ENCODE measurements at places on chromosomes 5 and 9.

DNA sequence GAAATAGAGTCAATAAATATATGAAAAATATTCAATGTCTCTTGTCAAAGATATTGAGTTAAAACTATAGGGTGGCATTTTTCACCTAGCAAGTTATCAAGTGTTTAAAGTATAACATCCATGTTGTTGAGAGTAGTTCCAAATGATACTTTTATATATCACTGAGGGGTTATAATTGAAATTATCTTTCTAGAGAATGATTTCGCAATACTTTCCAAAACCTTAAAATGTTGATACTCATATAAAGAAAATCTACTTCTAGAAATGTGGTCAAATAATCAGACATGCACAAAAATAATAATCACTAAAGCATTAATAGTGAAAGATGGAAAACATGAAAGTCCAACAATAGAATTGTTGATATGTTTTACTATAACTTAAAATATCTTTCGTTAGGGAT lies 50.1 kb downstream of the OXCT1 start:
- no peak for DNase-seq
- H3K4me1 ChIP-seq: no peaks in the 10 kb centered on the region
- no peak overlapping the region for H3K4me3 ChIP-seq
- no peak overlapping the region for H3K27ac ChIP-seq
- H3K27me3 ChIP-seq: no peaks in the 10 kb centered on the region

DNA sequence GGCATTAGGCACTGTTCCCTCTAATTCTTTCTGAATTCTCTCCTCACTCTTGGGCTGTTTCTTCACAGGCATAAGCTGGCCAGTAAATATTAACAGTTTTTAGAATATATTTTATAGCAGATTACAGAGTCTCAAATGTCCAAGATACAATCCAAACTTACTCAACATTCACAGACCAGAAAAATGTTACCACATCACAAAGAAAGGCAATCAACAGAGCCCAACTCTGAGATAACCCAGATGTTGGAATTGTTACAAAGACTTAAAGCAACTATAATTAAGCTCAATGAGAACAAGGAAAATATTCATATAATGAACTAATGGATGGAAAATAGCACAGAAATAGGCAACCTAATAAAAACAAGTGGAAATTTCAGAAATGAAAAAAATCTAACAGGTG lies 401.1 kb upstream of the RGMB start:
- no peak overlapping the region for H3K27ac ChIP-seq
- no peaks in the 10 kb centered on the region for H3K27me3 ChIP-seq

DNA sequence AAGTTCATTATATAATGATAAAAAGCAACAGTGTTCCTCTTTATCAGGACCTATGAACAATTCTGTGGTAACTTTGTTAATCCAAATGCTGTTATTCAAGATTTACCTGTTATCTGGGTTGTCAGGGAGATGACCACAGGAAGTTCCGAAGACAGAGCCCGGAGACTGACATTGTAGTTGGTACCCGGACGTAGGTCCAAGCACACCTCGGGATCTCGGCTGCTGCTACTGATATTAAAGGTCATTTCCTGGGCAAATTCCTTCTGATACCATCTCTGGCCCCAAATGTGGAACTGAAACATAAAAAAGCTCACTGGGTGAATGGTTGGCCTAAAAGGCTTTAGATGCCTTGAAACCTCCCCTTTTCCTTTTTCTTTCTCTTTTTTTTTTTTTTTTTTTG lies 96.7 kb downstream of the SUSD1 start:
- peaks cover 4% of the 10 kb centered on the region for H3K36me3 ChIP-seq
- no peak overlapping the region for H3K4me3 ChIP-seq
- DNase-seq: no peak
- H3K4me1 ChIP-seq: no peaks in the 10 kb centered on the region
- no peak overlapping the region for H3K27ac ChIP-seq

DNA sequence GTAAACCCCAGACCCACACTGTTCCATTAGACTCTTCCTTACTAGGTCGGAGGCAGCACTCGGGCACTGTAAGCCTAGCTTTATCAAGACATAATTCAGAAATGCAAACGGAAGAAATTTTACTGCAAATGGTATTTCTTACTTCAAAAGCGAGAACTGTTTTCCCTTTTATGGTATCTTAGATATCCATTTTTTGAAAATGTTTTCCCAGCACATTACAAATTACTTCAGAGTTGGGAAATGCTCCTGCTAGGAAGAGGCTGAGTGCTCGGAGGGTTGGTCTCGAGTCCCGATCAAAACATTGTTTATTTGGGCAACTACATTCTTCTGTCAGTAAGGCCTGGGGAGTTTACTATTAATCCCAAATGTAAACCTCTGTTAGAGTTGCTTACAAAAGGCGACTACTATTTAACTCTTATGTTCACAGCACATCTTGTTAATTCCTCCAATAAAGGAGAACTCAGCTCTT lies 332.9 kb downstream of the CWC27 start:
- no peak for DNase-seq
- no peak overlapping the region for H3K4me3 ChIP-seq
- no peaks in the 10 kb centered on the region for H3K4me1 ChIP-seq
- H3K27ac ChIP-seq: peak overlapping the region; percentile 84

DNA sequence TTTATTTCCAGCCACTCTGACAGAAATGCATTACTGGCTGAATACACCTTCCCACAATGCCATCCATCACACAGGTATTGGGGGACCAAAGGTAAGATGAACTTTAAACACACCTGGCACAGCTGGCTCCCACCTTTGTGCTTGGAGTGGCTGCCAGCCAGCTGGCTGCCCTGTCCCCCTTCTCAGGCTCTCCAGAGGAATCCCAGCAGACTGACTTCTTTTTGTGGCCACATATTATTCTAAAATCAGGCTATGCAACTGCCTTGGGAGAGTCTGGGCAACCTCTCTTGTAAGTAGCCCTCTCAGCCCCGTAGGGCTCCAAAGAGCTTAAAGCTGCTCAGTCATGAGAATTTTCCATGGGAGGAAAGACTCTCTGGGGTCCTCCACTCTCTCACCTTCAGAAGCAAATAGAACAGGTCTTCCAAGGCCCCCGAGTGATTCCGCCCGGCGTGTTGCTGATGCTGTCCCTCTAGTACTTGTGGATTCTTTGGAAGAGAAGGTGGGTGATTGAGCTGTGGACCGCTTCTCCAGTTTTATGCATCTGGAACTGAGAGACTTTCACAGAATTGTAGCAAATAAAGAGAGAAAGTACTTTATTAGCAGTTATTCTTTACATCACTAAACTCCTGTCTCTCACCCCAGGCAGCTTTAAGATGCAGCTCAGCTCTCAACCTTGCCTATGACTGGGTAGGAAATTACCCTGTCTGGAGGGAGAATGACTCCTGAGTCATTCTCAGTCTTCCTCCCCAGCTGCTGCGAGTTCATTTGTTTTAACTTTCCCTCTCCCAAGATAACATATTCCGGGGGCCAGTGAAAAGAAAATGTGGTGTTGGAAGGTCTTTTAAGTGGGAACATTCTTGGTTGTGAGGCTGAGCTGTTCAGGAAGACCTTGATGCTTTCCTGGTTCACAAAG lies 159.4 kb upstream of the PITX1 start:
- H3K27me3 ChIP-seq: no peaks in the 10 kb centered on the region
- H3K4me3 ChIP-seq: no peak overlapping the region
- no peak for DNase-seq
- H3K36me3 ChIP-seq: no peaks in the 10 kb centered on the region
- H3K27ac ChIP-seq: no peak overlapping the region

GRCh38 chr5:55582256-55582655 lies 47.5 kb upstream of the PLPP1 start:
- no peak for DNase-seq
- no peak overlapping the region for H3K27ac ChIP-seq
- H3K4me3 ChIP-seq: no peak overlapping the region

DNA sequence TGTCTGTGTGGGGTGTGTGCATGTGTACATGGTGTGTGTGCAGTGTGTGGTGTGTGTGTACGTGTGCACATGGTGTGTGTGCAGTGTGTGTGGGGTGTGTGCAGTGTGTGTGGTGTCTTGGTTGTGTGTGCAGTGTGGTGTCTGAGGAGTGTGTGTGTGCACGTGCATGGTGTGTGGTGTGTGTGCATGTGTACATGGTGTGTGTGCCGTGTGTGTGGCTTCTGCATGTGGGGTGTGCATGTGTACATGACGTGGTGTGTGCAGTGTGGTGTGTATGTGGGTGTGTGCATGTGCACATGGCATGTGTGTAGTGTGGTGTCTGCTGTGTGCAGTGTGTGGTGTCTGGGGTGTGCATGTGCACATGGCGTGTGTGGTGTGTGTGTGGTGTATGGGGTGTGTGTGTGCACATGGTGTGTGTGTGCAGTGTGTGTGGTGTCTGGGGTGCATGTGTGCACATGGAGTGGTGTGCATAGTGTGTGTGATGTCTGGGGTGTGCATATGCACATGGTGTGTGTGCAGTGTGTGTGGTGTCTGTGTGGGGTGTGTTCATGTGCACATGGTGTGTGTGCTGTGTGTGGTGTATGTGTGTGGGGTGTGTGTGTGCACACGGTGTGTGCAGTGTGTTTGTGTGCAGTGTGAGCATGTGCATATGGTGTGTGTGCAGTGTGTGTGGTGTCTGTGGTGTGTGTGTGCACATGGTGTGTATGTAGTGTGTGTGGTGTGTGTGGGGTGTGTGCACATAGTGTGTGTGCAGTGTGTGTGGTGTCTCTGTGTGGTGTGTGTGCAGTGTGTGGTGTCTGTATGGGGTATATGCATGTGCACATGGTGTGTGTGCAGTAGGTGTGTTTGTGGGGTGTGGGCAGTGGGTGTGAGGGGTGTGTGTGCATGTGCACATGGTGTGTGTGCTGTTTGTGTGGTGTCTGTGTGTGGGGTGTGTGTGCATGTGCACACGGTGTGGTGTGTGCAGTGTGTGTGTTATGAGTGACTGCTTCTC lies 40.6 kb upstream of the ZNG1F start:
- H3K36me3 ChIP-seq: no peaks in the 10 kb centered on the region
- H3K4me1 ChIP-seq: no peaks in the 10 kb centered on the region
- H3K27me3 ChIP-seq: no peaks in the 10 kb centered on the region
- no peak overlapping the region for H3K27ac ChIP-seq
- no peak overlapping the region for H3K4me3 ChIP-seq

DNA sequence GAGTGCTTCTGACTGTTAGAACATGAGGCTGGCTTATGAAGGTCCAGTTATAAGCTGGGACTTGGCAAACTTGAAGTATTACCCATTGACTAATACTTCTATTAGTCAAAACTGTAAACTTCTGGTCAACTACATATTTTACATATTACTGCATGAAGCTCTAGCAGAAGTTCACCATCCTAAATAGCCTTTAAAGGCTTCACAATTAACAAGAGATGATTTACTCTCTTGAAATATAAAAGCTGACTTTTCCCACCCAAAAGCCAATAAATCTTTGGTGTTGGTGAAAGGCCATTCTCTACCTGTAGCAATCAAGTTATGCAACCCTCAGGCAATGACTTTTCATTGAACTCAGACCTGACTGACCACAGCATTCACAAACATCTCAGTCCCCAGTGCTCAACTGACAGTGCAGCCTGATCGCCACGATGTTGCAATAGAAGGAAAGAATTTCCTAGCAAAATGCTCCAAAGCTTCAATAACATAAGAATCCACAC lies 345.6 kb downstream of the EBF1 start:
- peak overlapping the region; percentile 7 for H3K27ac ChIP-seq
- no peaks in the 10 kb centered on the region for H3K36me3 ChIP-seq
- H3K27me3 ChIP-seq: no peaks in the 10 kb centered on the region
- no peak for DNase-seq

DNA sequence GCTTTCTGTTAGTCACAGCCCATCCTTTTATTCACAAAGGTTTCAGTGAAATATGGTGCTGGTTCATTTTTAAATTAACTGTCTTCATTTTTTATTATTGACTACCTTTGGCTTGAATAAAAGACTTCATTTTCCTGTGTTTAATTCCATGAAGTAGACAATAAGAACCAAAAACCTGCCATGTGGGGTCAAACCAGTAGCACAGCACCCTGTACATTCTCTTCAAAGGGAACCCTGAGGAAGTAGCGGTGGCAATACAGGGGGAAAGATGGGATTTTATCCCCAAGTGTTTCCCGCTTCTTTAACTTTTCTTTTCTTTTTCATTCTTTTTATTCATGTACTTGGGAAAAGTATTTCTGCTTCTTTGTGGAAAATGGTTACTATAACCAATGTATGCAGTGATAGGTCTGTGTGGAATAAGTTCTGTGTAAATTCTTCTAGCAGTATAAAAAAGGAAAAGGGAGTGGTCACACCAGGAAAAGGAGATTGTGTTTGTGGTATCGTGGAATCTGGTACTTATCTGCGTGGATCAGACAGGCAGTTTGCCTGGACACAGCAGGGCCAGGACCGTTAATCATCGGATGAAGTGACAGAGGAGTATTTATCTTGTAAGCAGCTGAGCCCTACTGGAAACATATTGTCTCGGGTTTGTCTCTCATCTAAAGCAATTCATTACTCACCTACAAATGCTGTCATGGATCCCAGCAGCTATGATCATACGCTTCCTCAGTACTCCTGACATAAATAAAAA lies 94.2 kb downstream of the PPIC start:
- no peak for DNase-seq
- H3K36me3 ChIP-seq: no peaks in the 10 kb centered on the region
- H3K27me3 ChIP-seq: no peaks in the 10 kb centered on the region

GRCh38 chr5:149435660-149436059 lies 56.6 kb upstream of the IL17B start:
- DNase-seq: no peak
- peaks cover 1% of the 10 kb centered on the region for H3K36me3 ChIP-seq
- no peaks in the 10 kb centered on the region for H3K27me3 ChIP-seq
- no peak overlapping the region for H3K4me3 ChIP-seq

DNA sequence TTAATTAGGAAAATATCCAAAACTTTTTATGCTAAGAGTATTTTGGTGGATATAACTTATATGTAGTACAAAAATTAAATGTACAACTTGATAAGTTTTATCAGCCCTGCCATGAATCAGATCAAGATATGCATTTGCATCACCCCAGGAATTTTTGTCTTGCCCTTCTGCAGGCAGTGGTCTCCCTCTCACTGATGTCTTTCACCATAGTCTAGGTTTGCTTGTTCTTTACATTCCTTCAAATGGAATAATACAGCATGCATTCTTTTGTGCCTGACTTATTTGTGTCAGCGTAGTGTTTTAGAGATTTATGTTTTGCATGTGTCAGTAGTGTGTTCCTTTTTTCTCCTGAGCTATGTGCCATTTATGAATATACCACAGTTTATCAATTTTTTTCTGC lies 36.4 kb downstream of the RNF180 start:
- no peak for DNase-seq
- H3K4me3 ChIP-seq: no peak overlapping the region
- no peaks in the 10 kb centered on the region for H3K4me1 ChIP-seq
- H3K27me3 ChIP-seq: no peaks in the 10 kb centered on the region
- H3K36me3 ChIP-seq: peaks cover 4% of the 10 kb centered on the region

DNA sequence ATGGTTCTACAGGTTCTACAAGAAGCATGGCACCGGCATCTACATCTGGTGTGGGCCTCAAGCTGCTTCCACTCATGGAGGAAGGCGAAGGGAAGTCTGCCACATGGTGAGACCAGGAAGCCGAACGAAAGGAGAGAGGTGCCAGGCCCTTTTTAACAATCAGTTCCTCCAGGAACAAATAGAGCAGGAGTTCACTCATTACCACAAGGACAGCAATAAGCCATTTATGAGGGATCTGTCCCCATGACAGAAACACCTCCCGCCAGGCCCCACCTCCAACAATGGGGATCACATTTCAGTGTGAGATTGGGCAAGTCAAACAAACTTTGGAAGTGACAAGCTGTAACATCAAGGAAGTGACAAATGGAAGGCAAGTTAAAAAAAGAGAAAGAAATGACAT lies 95.5 kb upstream of the PTPN3 start:
- H3K4me3 ChIP-seq: no peak overlapping the region
- no peak overlapping the region for H3K27ac ChIP-seq
- DNase-seq: no peak
- no peaks in the 10 kb centered on the region for H3K27me3 ChIP-seq
- H3K4me1 ChIP-seq: peaks cover 18% of the 10 kb centered on the region

Measured in tibial artery (tissue), 4 donors.